ENCODE measurements at places on chromosomes 3 and 15.

DNA sequence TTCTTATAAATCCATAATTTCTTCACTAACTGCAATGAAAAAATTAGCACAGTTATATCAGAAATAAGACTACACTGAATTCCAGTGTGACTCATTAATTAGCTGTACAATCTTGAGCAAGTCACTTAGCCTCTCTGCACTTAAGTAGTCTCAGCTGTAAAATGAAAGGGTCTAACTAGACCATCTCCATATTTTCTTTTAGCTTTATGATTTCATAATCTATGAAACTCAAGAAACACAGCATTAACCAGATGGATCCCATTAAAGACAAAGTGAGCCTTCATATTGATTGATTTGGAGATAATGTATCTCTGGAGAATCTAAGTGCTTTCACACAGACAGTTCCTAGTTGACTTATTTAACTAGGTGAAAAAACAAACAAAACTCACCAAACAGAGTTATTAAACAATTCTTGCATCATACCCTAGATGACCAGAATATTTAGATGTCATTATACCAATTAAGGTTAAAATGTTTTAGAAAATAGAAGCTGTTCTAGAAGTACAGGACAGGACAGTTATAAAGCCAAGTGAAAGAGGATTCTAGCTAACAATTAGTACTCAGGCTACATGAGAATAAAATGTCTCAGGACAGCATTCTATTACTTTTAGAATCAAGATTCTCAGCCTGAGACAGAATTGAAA, 11.2 kb downstream of the CSNK1G1 start:
- no peak for DNase-seq

DNA sequence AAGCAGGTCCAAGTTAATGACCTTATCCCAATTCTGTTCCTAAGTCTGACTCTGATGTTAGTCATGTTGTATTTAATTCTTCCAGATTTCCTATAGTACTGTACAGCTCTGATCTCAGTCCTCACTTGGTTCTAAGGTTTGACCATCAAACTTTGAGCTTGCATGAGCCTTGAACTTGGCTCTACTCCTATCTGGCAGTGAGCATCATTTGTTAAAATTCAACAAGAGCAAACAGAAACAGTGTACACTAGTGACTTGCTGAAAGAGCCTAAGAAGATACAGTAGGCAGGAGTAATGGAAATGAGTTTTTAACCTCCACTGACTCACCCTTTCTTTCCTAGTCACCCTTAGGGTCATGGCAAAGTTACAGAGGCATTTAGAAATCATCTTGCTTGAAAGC, 451.1 kb upstream of the TPRG1 start:
- DNase-seq: peak; percentile 15

- DNase-seq: no peak
Observed at GRCh38 chr3:73319179-73319769, 257.8 kb downstream of the EBLN2 start.

GRCh38 chr3:185631508-185632206, 45.6 kb downstream of the SENP2 start:
- DNase-seq: no peak

GRCh38 chr3:177816667-177817208, 619.5 kb upstream of the TBL1XR1 start:
- DNase-seq: no peak

DNA sequence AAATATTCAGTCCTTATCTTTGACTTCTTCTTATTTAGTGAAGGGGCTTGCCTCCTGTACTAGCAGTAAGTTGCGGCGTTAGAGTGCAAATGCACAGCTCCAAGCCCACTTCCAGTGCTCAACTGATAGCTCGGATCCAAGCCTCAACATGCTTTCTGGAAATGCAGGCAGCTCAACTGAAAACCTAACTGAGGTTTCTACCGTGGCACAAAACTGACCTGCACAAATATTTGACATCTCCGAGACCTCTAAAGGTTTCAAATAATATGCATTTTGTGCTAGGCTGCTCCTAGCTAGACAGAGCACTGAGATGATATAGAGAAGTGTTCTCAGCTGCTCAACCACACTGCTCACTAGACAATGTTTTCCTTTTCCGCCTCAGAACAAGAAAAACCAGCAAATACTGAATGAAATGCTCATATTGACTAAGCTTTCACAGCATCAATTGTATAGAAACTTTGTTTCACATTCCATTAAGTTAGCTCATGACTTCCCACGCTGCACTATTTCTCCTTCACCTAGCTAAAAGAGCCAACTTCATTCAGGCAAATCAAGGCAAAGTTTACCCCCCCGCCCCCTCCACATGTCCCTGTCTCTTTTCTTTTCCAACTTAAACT, 822 bp downstream of the ZNF385D start:
- no peak for DNase-seq

DNA sequence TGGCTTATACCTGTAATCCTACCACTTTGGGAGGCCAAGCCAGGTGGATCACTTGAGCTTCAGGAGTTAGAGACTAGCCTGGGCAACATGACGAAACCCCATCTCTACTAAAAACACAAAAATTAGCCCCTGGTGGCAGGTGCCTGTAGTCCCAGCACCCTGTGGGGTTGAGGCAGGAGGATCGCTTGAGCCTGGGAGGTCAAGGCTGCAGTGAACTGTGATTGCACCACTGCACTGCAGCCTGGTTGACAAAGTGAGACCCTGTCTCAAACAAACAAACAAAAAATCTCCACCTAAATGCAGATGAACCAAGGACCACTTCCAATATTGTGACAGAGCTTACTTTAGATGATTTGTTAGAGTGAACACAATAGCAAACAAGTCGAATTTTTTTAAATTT, 53.7 kb downstream of the TP53BP1 start:
- no peak for DNase-seq

- DNase-seq: no peak
Observed at GRCh38 chr3:84978843-84979242, 20.1 kb downstream of the CADM2 start.

DNA sequence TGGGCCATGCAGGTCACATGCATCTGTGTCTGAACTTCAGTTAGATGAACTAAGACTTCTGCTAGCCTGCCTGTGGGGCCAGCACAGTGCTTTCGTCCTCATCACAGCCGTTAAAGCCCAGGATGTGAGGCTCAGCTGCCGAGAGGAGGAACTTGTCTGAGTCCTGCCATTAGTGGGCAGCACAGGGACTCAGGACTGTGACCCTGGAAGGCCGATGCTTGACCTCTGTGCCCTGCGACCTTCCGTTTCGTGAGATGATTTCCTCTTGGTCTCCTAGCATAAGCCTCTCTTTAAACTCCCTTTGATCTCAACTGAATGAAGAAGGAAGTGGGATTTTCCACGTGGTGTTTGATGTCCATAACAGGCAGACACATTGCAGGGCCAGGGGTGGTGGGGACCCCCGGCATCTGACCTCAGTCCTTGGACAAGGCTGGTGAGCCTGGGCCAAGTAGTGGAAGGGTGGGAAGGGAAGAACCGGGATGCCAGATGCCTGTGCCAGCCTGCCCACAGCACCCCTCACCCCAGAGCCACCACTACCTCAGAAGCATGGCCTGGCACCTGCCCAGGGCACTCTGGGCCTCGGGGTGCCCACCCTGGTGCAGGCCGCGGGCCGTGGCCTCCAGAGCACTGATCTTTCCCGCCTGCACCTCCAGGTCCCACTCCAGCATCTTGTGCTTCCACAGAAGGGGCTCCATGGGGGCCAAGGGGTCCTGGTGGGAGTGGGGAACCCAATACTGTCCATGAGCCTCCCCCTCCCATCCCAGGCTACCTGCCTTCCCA, 21.6 kb downstream of the PLA2G4B start:
- no peak for DNase-seq

DNA sequence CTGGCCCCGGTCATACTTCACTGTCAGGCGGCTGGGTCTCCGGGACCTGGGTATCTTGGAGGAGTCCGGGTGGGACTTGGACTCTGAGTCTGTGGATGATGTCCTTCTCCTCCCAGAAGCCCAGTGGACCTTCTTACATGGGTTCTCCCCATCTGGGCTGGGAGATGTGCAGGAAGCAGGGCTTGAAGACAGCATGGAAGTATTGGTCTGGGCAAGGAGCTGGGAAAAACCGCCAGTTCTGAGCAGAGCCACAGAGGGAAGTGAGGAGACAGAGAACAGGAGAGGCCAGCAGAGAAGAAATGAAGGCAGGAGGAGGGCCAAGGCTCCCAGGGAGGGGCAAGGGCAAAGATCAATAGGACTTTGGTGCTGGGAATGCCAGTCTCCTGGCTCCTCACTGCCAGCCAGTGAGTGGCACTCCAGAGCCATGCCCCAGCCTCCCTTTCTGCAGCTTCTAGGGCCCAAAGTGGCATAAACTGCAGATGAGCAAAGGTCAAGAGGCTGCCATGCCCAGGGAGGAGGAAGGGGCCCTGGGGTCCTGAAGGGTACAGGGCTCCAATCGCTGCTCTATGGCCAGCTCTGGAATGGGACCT, at the start of gene PPP1R14D:
Gene PPP1R14D (minus strand): TSS at position 262 of the 590 bp plus-strand sequence. CDS start 67 bp downstream, at position 195.
- DNase-seq: no peak

- DNase-seq: no peak
Observed at GRCh38 chr3:48196611-48197010, 8.4 kb upstream of the CDC25A start.

GRCh38 chr15:71752604-71753289, 57.6 kb upstream of the NR2E3 start:
- DNase-seq: peak; percentile 97

- no peak for DNase-seq
Observed at GRCh38 chr3:52298149-52299098, 10.8 kb downstream of the GLYCTK start.

DNA sequence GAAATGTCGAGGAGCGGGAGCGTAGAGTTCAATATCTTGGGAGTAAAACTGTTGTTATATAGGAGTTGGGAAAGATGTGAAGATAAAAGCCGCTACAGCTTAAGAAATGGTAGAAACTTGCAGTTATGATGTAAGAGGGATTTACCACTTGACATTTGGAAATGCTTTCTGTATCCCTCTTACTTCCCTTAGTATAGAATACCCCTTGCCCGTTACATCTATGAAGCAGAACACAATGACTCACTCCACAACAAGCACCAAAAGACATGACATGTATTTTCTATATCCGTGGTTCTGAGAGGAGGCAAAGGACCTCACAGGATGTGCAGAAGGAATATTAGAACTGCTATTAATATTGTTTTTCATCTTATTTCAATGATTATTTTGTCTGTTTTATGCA, 254.2 kb upstream of the NR2F2 start:
- DNase-seq: no peak

DNA sequence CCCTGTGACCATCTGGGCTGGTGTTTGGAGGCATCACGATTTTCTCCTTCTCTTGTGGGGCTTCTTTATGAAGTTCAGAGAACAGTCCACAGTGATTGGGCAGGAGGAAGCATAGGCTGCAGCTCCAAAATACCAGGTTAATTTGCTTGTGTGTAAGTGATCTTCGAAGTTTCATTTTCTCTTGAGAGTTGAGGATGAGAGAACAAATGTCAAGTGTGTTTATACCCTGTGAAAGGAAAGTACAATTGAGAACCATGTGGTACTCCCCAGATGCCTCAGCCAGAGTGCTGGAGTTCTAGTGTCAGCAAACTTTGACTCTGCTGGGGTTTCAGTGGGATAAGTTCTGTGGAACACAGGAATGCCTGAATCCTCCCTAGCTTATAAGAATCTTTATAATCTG, 357.1 kb upstream of the CFAP20DC start:
- no peak for DNase-seq

DNA sequence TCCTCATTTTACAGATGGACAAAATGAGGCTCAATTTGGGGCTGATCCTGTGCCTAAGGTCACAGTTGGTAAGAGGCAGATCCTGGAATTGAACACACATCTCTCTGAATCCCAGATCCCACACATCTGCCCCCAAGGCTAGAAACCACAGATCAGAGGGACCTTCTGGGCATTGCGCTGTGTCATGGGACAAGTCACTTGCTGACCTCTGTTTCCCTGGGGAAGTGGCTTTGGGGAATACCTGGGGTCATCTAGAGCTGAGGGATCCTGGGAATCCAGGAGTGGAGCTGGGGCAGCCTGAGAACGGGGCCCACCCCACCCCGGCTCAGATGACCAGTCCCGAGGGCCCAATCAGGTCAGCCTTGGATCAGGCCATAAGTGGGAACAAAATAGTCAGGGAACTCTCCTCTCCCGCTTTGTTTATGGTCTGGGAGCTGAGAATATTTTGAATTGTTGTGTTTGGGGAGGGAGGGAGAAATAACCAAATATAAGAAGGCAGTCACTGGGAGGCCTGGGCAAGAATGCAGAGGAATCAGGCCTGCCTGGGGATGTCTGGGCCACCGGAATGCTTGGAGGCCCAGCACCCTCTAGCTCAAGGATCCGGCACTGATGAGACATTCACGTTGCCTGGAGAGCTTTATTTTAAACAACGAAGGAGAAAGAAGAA, 8.8 kb upstream of the SLC6A6 start:
- no peak for DNase-seq

DNA sequence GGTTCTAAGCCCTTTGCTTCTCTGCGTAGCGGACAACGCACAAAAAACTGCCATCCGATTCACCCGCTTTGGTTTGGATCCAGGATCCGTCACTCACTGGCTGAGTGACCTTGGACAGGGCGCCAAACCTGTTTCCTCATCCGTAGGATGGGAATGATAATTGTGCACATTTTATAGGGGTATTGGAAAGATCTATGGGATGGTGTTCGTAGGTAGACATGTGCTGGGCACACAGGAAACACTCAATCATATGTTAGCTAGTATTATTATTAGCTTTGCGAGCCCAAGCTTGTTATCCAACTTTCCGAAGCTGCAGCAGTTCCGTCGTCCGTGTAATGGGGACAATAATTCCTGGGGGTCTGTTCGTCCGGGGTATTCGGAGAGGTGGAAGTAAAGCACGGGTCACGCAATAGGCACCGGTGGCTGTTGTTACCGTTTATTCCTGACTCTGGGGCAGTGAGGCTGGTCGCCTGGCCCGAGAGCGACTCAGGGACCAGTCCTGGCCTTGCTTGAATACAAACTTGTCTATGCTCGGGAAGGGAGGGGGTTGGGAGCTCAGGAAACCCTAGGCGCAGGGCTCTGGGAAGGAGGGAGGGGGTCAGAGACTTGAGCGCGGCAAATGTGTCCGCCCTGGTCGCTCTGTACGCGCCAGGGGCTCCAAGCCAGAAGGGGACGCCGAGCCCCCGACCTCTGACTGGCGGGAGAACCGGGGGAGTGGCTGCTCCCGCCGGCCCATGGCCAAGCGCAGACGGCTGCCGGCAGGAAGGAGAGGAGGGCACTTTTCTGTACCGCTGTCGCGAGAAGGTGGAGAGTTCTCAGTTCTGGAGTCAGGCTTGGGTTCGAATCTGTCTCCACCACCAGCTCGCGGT, 1.3 kb downstream of the SPSB4 start:
- no peak for DNase-seq

DNA sequence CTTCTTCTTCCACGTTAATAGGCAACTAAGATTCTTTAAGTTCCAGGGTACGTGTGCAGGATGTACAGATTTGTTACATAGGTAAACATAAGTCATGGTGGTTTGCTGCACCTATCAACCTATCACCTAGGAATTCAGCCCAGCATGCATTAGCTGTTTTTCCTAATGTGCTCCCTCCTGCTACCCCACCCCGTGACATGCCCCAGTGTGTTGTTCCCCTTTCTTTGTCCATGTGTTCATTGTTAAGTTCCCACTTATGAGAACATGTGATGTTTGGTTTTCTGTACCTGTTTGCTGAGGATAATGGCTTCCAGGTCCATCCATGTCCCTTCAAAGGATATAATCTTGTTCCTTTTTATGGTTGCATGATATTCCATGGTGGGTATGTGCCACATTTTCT, 21.1 kb downstream of the GTF2A2 start:
- no peak for DNase-seq
